Cerebellum (tissue), 4 donors: ENCODE measurements at places on chromosomes 3 and 15.

- DNase-seq: no peak
Observed at GRCh38 chr3:177195242-177195991, 1.9 kb downstream of the TBL1XR1 start.

DNA sequence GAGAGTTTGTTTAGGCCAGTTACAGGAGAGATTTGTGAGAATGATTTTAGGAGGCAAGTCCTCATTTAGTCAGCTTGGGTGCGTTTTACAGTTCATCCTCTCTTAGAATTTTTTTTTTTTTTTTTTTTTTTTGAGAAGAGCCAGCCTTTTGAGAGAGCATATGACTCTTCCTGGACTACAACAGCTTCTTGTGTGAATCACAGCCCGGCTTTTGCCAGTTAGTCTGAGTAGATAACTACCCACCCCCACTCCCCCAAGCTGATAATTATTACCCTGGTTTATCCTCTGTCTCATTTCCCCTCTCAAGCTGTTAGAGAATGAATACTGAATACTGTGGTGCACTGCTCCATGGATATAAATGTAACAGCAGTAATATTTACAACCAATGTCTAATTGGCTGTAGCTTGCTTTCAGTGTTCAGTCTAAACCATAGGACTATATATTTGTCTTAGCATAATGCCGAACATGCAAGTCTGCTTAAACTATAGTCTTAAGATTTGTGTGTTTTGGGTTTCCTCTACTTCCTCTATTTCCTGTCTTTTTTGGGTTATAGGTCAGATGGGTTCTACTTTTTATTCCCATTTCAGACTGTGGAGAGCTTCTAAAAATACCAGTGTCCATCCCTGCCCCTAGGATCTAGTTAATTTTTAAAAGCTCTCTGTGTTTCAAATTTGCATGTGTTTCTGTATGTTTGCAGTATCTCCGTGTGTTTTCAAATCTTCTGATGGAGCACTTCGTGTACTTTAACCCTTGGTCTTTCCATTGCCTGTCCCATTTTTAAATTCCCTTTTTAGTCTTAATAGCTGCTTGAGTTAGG is 8.0 kb downstream of the CHD2 start:
- DNase-seq: no peak

GRCh38 chr3:172098698-172099494 is 59.5 kb downstream of the FNDC3B start:
- no peak for DNase-seq

DNA sequence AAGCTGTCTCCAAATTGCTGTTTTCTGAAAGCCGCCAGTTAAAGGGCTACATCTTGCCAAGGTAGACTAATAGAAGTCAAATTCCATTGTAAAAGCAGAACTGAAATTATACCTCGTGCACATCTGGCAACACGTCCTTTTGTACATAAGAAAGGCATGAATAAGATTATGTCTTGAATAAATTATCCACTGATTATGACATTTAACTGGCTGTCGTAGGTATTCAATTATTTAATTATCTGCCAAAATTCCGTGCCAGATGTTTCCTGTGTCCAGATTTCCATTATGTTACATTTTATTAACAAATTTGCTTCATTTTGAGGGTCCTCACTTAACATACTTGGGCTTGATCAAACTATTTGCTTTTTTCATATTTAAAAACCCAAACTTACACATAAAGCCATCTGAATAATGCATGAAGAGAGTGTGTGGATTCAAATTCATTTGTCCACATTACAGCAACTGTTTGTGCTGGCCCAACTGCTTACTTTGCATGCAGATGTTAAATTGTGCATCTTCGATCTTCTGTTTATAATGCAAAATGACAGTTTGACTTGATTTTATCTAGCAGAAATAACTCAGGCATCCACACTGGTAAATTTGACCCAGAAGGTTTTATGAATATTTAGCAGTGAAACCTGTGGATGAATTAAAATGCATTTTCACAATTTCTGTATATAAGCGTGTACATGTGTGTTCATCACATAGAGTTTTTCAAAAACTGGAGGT is 701.5 kb downstream of the ZNF385D start:
- DNase-seq: no peak

- DNase-seq: no peak
Observed at GRCh38 chr15:43241100-43241499, 20.3 kb upstream of the EPB42 start.

GRCh38 chr15:85276921-85277320 is 103.5 kb upstream of the AKAP13 start:
- no peak for DNase-seq
